ENCODE measurements at places on chromosomes 3 and 15. TPM values are rescaled to one million over a fixed set of nuclear protein-coding genes. Genes with fewer than 3 reads are reported as not detected.

- H3K4me1 ChIP-seq: no peaks in the 10 kb centered on the region
- no peaks in the 10 kb centered on the region for H3K27me3 ChIP-seq
- DNase-seq: no peak
- H3K27ac ChIP-seq: no peak overlapping the region
- H3K36me3 ChIP-seq: no peaks in the 10 kb centered on the region
- H3K4me3 ChIP-seq: no peak overlapping the region
Observed at GRCh38 chr3:54536450-54536849, 391.4 kb downstream of the LRTM1 start.

DNA sequence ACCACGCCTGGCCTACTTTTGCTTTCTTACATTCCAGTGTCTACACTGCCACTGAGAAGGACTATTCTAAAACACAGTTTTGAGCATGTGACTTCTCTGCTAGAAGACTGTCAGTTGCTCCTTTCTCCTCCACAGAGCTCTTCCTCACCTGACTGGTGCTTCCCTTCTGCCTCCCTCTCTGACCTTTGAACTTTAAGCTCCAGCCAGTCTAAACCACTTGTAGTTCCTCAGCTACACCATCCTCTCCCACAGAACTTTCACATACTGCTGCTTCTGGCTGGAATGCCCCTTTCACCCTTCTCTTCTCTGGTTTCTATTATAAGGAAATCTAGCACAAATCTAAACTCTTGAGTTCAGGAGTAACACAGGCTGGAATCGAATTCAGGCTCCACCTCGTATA lies 9.1 kb downstream of the NCEH1 start:
- no peaks in the 10 kb centered on the region for H3K4me1 ChIP-seq
- no peak overlapping the region for H3K4me3 ChIP-seq
- no peak for DNase-seq
- no peaks in the 10 kb centered on the region for H3K27me3 ChIP-seq

- no peaks in the 10 kb centered on the region for H3K36me3 ChIP-seq
- DNase-seq: no peak
- H3K4me1 ChIP-seq: no peaks in the 10 kb centered on the region
- no peak overlapping the region for H3K27ac ChIP-seq
Observed at GRCh38 chr15:92000709-92001108, 147.2 kb downstream of the SLCO3A1 start.

Gene CYP1A2
- not detected for total RNA-seq

- no peak overlapping the region for H3K4me3 ChIP-seq
- DNase-seq: no peak
- H3K27ac ChIP-seq: no peak overlapping the region
- peaks cover 60% of the 10 kb centered on the region for H3K36me3 ChIP-seq
- H3K4me1 ChIP-seq: no peaks in the 10 kb centered on the region
Observed at GRCh38 chr15:85128621-85129020, 147.0 kb downstream of the PDE8A start.

GRCh38 chr3:56839784-56840715 lies 38.3 kb upstream of the ARHGEF3 start:
- H3K27me3 ChIP-seq: no peaks in the 10 kb centered on the region
- H3K4me3 ChIP-seq: no peak overlapping the region
- H3K27ac ChIP-seq: no peak overlapping the region
- DNase-seq: no peak
- H3K4me1 ChIP-seq: no peaks in the 10 kb centered on the region

DNA sequence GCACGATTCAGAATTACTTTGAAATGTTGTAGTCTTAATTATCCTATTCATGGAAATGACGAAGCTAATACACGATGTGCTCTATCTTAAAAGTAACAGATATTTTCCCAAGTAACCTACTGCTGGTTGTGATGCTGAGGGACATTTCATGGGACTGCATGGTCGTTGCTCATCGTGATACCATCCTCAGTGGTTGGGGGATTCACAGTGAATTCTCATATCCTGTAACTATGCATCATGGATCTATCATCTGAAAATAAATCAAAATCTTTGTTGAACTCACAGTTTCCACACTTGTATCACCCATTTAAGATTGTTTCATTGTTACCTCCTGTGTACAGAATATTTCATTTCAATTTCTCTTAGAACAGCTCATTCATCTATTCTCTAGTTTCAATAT lies 84.7 kb downstream of the OPA1 start:
- no peak overlapping the region for H3K27ac ChIP-seq
- no peaks in the 10 kb centered on the region for H3K27me3 ChIP-seq
- no peak overlapping the region for H3K4me3 ChIP-seq
- H3K36me3 ChIP-seq: peaks cover 12% of the 10 kb centered on the region
- H3K4me1 ChIP-seq: no peaks in the 10 kb centered on the region

DNA sequence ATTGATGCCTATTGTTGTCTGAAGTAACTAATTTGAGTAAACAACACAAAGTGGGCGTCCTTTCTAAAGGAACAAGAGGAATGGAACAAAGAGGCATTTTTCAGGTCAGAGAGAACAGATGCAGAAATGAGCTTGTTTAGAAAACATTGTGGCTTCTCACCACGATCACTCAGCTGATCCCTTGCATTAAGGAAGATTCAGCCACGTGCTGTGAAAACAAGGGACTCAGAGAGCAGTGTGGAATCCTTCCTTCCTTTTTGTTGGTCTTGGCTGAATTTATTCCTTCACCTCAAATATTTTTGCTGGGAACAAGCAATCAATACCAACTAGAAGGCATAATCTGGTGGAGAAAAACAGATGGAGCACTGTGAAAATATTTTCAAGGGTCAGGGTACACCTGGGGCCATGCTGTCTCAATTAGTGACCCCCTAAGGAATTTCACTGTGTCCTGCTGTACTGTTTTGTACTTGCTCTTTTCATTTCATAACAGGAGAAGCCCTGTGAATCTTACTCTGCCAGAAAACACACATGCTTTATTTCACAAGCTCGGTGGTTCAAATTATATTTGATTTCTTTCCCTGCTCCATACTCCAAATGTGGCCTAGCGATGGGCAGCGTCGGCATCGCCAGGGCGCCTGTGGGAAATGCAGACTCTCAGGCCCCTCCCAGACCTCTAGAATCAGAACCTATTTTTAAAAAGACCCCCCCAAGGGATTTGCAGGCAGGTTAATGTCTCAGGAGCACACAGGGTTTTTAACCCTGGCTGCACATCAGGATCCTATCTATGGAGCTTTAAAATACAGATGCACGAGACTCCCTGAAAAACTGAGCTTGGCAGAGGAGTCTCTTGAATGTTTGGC lies 11.6 kb upstream of the SLC6A20 start:
- DNase-seq: no peak
- no peak overlapping the region for H3K4me3 ChIP-seq
- H3K27ac ChIP-seq: no peak overlapping the region
- H3K36me3 ChIP-seq: no peaks in the 10 kb centered on the region

GRCh38 chr15:62093809-62094208 lies 27.0 kb downstream of the C2CD4A start:
- no peak for DNase-seq
- H3K27ac ChIP-seq: no peak overlapping the region
- H3K4me1 ChIP-seq: no peaks in the 10 kb centered on the region

DNA sequence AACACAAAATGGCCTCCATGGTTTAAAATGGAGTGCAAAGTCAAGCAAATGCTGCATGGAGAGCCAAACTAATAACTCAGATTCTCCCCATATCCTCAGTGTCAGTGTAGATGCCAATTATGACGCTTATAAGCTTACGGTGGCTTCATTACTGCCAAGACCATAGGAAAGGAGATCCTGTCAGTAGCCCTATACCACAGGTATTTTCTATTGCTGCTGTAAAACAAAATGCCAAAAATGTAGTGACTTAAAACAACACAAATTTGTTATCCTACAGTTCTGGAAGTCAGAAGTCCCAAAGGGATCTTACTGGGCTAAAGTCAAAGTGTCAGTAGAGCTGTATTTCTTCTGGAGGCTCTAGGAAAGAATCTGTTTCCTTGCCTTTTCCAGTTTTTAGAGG lies 149.8 kb upstream of the GBE1 start:
- no peak overlapping the region for H3K4me3 ChIP-seq
- no peaks in the 10 kb centered on the region for H3K27me3 ChIP-seq
- no peak overlapping the region for H3K27ac ChIP-seq
- DNase-seq: no peak
- H3K4me1 ChIP-seq: no peaks in the 10 kb centered on the region
- no peaks in the 10 kb centered on the region for H3K36me3 ChIP-seq

Gene UPK1B
- total RNA-seq: not detected

Gene XIRP1
- total RNA-seq: not detected

Measured in Peyer's patch (tissue), 4 donors.